Activated CD4-positive, alpha-beta T cell treated with anti-CD3 and anti-CD28 coated beads for 48 hours (primary cell): ENCODE measurements at places on chromosomes 3 and 15.

DNA sequence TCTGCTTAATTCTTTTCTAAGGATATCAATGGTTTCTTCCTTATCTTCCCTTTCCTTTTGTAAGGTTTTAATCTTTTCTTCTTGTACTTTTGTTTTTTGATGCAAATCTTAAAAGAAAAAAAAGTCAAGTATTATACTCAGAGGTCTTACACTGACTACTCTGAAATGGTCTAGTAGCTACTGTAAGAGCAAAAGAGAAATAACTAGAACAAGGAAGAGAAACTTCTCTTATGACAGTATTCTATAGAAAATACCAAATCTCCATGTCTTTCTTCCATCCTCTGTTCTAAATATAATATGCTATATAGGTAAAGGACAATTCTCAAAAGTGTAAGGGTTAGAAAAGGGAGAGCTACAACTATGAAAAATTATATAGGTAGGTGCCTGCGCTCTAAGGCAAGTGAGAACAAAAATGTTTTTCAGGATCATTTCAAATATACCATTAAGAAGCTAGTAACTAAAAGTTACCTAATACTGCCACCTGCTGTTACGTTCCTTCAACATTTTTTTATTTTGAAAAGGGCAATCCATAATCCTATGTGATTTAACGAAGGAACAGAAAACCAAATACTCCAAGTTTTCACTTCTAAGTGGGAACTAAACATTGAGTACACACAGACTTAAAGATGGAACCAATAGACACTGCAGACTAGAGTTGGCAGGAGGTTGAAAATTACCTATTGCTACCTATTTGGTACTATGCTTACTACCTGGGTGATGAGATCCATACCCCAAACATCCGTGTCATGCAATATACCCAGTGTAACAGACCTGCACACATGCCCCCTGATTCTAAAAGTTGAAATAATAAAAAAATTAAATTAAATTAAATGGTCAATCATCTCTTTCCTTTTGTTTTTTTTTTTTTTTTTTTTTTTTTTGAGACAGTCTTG, 36.7 kb downstream of the CIP2A start:
- DNase-seq: no peak

GRCh38 chr3:181974198-181974597, 262.5 kb downstream of the SOX2 start:
- DNase-seq: no peak

DNA sequence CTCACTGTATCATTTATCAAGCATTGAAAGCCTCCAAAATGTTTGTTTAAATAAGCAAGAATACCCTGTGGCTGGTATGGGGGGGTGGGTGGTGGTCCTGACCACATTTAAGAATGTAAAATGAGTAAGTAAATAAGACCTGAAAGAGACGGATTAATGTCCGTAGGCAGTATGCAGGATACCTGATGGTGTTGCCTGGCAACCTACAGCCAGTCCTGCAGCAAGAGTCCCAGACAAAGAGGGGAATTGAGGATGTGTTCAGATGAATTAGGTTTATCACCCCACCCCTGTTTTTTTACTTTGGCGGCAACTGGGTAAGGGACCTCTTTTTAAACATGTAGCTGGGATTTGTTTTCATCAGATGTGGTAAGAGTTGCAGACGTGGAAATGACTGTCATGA, 99.8 kb upstream of the BFSP2 start:
- no peak for DNase-seq

- no peak for DNase-seq
Measured at GRCh38 chr3:11553436-11554235, 90.1 kb downstream of the VGLL4 start.

DNA sequence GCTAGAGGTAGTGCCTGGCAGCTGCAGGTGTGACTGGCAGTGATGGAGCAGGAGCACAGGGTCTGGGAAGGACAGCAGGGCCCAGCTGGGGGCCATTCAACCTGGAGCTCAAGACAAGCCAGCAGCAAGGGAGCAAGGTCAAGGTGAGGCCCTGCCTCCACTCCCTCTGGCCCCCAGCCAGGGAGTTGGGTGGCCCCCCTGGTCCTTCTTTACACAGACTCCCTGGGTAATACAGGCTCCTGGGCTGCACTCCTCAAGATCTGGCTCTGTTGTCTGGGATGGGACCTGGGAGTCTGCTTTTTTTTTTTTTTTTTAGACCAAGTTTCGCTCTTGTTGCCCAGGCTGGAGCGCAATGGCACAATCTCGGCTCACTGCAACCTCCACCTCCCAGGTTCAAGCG, 14.5 kb downstream of the GNAI2 start:
- DNase-seq: no peak

DNA sequence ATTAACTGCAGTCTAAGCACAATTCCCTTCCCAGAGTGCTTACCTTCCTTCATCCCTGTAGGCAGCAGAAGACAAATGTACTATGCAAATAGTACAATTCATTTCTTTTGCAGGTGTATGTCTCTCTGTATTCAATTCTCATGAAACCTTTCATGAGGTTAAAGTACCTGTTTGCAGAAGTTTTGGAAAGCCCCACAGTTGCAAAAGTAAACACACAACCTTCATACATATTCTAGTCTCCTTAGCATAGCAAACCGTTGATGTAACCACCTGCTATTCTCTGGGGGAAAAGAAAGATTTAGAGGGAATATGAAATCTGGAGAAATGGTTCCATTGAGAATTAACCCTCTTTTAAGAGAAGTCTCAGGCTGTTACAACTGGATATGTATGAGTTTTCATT, 200.3 kb upstream of the SUCLG2 start:
- DNase-seq: no peak

DNA sequence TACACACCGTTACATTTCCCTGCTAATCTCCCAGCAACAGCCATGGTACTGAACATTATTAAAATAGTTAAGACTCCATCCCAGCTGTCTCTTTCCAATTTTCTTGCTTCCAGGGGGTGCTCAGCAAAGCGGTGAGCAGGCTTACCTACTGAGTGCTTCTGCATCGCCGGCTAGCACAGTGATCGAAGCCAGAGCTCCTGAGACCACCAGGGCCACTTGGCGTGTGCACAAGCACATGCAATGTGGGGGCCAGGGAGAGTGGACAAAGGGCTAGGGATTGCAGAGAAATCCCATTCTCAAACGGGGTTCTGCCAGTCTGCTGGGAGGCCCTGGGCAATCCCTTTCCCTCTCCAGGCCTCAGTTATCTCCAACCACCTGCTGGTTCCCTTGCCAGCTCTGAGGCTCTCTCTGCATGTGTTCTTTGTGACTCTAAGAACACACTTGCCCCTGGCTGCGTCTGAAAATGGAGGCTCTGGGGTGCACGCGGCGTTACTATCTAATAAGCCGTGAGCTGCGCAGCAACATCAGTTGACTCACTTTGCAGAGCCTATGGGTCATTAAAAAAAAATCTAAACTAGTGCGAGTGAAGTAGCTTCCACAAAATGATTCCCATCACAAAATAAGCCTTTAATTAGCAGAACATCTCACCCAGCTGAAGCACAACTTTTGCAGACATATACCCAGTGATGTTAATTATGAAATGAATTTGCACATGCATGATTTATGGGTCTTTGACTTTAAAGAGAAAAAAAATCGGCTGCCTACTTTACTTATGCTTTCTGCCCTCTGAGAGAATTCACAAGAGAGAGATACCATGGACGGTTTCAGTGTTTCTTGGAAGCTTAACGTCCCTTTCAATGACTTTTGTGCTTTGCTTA, 271.5 kb downstream of the TLE3 start:
- no peak for DNase-seq

GRCh38 chr3:28949580-28949979, 331.3 kb upstream of the RBMS3 start:
- DNase-seq: no peak

- peak; percentile 7 for DNase-seq
Measured at GRCh38 chr3:38397320-38397719, 50.7 kb downstream of the XYLB start.

GRCh38 chr3:23036728-23037127, 166.4 kb upstream of the UBE2E2 start:
- no peak for DNase-seq

GRCh38 chr15:36401586-36401966, 177.8 kb upstream of the CDIN1 start:
- no peak for DNase-seq

GRCh38 chr3:15875016-15875689, 77.4 kb upstream of the ANKRD28 start:
- DNase-seq: no peak

- no peak for DNase-seq
Measured at GRCh38 chr15:66481107-66481856, 16.3 kb downstream of the SNAPC5 start.

GRCh38 chr15:99542828-99543227, 23.0 kb upstream of the MEF2A start:
- no peak for DNase-seq

- no peak for DNase-seq
Measured at GRCh38 chr15:94509259-94509658, 277.9 kb downstream of the MCTP2 start.

GRCh38 chr15:70584838-70585706, 178.3 kb downstream of the UACA start:
- DNase-seq: peak; percentile 58

GRCh38 chr15:100026041-100026440, 292.8 kb upstream of the LYSMD4 start:
- no peak for DNase-seq

- no peak for DNase-seq
Measured at GRCh38 chr15:43292375-43293078, 25.8 kb upstream of the TGM5 start.

- DNase-seq: no peak
Measured at GRCh38 chr3:126895178-126896066, 87.5 kb upstream of the PLXNA1 start.

DNA sequence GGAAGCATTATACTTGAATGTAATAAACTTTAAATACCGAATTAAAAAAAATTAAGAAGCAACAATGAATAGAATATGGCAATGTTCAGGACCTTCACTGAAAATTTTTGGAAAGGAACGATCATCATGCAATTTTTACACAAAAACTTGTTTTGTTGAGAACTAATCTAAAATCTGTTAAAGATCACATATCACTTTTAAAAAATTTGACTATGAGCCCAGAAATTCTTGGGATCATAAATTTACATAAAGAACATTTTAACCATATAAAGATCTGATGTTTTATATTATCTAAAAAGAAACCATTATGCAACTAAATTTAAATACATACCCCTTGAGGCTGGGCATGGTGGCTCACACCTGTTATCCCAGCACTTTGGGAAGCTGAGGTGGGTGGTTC, 76.2 kb upstream of the MELTF start:
- no peak for DNase-seq

- no peak for DNase-seq
Measured at GRCh38 chr3:114380233-114380651, 86.4 kb downstream of the TIGIT start.

DNA sequence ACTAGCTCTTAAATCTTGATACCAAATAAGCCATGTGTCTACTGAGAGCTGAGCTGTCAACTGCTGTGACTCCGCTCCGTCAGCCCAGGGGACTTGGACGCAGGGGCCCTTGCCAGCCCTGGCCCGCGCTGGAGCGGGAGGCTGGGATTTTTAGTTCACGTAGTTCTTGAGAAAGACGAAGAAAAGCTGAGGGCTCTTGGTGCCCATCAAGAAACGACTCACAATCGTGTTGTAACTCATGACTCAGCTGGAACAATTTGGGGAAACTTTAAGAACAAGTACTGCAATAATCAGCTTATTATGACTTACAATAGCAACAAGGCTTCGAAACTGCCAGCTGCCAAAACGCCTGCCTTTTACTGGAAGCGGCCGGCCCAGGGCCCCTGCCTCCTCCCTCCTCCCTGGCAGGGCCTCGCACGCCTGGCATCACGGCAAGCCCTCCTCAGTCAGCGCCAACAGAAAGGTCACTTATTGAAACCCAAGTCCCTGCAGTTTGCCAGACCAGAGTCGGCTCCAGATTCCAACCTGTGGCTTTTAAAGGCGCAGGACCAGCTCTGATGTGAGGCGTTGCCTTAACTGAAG, 60.3 kb downstream of the RGMA start:
- peak; percentile 48 for DNase-seq

GRCh38 chr15:42796955-42797782, 60.2 kb upstream of the CDAN1 start:
- no peak for DNase-seq

GRCh38 chr3:62027241-62027640, 346.1 kb downstream of the FEZF2 start:
- DNase-seq: no peak

DNA sequence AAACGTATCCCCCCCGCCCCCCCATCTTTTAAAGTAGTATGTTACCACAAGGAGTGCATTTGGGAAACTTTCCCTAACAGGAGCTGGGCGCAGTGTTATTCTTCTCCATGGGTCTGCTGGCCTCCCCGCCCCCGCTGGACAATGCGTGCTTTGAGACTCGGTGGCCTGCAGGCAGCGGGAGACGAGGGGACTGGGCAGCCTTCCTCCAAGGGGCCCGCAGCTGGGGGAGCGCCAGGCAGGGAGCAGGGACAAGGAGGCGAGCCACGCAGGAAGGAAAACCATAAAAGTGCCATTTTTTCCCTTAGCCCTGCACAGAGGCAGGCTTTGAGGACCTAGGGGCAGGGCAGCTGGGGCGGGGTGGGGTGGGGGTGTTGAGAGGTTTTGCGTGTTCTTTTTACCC, 14.1 kb downstream of the SOX2 start:
- DNase-seq: no peak

- DNase-seq: peak; percentile 61
Measured at GRCh38 chr3:51982352-51982837, 940 bp upstream of the ACY1 start.

- DNase-seq: no peak
Measured at GRCh38 chr3:20160230-20160629, 25.8 kb downstream of the SGO1 start.

GRCh38 chr3:60752809-60753208, 498.4 kb downstream of the FHIT start:
- no peak for DNase-seq

DNA sequence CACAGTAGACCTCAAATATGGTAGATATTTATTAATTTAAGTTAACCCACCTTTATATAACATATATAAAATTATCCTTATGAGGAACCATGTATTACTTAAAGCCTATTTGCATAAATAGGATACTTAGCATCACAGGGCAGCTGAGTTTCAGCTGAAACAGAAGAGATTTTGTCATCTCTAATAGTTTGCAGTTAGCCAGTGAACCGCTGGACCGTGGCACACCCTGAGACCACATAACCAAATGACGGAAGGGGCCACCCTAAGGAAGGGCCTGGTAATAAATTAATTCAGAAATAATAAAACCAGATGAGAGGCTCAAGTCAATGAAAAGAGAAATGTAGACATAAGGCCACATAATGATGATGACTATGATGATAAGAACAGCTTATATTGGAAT, 107.7 kb downstream of the MYO5A start:
- no peak for DNase-seq

- DNase-seq: no peak
Measured at GRCh38 chr3:144375088-144375487, 403.5 kb downstream of the DIPK2A start.

DNA sequence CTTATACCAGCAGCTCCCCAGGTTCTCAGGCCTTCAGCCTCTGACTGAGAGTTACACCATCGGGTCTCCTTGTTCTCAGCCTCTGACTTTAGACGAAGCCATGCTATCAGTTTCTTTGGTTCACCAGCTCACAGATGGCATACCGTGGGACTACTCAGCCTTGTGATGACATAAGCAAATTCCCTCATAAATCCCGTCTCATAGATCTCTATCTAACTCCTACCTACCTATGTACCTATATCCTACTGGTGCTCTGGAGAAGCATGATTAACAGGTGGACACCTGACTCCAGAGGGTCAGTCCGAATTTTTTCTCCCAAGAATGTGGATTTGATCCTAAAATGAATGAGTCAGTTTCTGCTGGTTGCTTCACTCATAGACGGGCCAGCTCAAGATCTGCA, 59.1 kb upstream of the CDV3 start:
- DNase-seq: no peak
